ENCODE measurements at places on chromosomes 5 and 9.
A peak's percentile ranks its signal among the peaks of the same experiment; 100 is the strongest.

DNA sequence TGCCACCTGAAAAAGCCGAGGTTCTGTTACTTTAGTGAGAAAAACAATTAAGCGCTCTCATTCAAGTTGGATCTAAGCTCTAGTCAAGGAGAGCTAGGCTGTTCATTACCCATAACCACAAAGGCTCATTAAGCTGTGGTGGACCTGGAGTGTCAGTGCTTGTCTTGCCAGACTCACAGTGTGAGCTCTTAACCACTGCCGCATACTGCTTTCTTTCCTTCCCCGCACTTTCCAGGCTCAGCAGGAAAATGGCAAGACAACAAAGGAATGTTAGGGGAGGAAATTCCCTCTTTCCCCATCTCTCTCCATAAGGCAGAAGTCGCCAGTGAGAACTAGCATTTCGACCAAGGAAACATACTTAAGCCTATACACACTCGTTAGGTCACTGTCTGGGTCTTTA lies 467.3 kb downstream of the ENC1 start:
- no peak for DNase-seq

- DNase-seq, result no peak
Measured at GRCh38 chr5:17056141-17056631, 120.1 kb upstream of the MYO10 start.

DNA sequence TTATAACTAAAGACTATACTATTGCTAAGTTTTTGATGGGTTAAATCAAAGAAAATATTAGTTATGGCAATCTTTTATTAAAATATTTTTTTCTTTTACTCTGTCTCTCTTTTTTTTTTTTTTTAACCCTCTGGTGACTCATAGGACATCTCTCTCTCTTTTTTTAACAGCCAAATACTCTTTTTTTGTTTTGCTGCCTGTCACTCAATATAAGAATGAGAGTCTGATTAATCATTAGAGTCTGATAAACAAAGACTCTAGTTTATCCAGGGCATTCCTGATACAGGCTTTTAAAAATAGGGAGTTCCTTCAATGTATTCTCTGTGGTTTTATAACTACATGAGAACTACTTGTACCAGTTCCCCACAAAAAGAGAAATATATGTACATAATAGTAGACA lies 77.3 kb downstream of the SLC38A9 start:
- no peak for DNase-seq

GRCh38 chr5:14581106-14581890 lies at the start of gene OTULINL:
OTULINL (plus strand) TSS chr5:14581792; CDS start chr5:14581895, 103 bp downstream.
- DNase-seq, result peak; percentile 88

DNA sequence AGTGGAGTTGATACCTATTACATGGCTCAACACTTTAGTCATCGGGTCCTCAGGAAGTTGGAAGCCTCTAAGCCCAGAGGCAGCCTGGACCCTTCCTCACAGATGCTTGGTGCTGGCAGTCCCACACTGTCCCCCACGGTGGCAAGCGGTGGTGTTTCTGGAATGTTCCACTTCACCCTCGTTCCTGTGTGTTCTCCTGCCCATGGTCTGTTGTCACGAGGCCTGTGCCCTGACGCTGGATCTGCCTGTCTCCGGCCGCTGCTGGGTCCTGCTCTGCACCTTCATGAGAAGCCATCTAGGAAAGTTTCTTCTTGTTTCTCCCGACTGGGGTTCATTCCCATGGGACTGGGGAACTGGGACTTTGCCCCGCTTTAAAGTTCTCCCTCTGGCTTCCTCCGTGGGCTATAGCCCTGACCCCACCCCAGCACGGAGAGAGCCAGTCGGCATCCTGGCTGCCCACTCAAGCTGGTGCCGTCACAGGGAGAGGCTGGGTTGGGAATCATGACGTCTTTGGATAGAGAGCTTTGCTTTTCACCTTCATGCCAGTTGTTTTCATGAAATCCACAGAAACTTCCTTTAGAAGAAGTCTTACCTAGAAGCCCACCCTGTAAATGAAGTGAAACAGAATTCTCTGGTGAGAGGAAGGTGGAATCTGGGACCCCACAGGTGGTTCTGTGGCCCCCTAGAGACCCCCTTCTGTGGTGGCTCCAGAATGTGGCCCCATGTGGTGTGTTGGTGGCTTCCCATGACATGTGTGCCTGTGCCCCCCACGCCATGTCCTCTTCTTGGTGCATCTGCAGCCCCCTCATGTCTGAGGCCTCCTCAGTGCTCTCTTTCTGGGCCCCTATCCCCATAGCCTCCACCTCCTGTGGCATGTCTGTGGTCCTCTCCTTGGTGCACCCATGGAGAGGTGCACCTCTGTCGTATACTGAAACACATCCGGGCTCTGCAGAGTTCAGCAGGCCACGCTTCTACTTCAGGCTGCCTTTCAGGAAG lies 43.8 kb downstream of the TRIP13 start:
- no peak for DNase-seq

GRCh38 chr5:91042936-91043255 lies 340.2 kb downstream of the ARRDC3 start:
- DNase-seq, result no peak

- DNase-seq, result no peak
Measured at GRCh38 chr9:133182151-133182550, 18.4 kb upstream of the GBGT1 start.

DNA sequence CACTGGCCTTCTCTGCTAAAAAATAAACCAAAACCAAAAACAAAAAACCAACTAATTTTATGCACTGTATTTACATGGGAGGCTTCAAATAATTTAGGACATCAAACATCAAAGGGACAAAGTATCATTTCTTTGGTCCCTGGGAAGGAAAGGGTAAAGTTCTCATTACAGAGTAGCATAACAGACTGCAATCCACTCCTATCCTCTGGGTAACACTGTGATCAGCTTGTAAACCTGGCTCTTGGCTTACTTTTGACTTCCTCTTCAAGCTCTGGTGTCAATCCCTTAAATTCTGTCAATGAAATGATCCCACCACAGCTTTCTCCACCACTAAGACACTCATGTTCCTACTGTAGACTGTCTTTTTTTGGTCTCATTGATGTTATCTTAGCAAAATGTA lies 69.8 kb upstream of the VCAN start:
- DNase-seq, result no peak

DNA sequence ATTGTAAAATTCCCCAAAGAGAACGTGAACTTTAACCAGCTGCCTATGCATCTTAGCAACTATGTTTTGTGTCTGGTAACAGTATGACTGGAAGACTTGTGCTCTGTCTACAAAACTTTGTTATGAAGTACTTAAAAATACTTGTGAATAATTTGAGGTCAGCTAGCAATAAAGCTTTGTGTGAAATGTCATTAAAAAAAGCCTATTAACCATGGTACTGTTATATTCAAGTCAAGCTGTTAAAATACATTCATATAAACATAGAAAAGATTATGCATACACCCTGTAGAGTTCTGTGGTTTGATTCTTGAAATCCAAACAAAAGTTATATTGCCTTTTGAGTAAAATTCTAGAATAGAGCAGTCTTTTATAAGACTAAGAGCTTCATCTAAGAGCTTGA lies 60.1 kb downstream of the VCAN start:
- no peak for DNase-seq

DNA sequence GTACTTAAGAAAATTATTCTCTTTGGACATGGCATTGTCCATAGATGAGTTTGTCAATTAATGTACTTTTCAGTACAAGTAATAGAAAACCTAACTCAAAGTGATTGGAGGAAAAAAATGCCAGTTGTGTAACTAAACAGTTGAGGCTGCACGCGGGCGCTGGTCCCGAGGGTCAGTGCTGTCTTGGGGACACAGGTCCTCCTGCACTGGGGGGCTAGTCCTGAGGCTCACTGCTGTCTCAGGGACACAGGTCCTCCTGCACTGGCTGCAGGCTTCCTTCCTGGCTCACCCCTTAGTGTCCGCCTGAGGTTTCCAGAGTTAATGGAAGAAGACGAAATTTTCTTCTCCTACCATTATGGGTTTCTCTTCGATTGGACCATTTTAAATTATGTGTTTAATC lies 281.1 kb downstream of the CD180 start:
- DNase-seq, result no peak

DNA sequence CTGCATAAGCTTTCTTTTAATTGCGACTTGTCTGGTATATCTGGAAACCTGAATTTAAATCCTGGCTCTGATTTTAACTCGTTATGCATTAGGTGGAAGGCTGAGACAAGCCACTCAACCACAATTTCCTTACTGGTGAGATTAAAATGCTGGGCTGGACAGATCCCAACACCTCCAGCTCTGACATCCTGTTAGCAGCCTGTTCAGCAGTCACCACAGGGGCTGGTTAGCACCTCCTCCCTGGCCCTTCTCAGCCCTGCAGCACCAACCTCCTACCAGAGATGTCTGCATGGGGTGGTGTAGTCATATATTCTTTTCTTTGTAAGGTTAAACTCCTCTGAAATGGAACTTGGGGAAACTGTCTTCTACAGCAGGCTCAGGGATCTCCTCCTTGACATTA lies 156.5 kb upstream of the NFIL3 start:
- DNase-seq, result no peak

GRCh38 chr5:107937204-107937603 lies 266.5 kb upstream of the EFNA5 start:
- no peak for DNase-seq

GRCh38 chr5:128537221-128537999 lies 635 bp downstream of the FBN2 start:
- no peak for DNase-seq

GRCh38 chr9:504921-505740 lies 290.5 kb downstream of the DOCK8 start:
- no peak for DNase-seq

Measured in NCI-H1092 treated with DMSO at 0.1 percent for 48 hours (cell line).